ENCODE measurements at places on chromosomes 11 and 22.

GRCh38 chr11:87281496-87281895 lies 243.8 kb downstream of the TMEM135 start:
- DNase-seq = peak; percentile 34

DNA sequence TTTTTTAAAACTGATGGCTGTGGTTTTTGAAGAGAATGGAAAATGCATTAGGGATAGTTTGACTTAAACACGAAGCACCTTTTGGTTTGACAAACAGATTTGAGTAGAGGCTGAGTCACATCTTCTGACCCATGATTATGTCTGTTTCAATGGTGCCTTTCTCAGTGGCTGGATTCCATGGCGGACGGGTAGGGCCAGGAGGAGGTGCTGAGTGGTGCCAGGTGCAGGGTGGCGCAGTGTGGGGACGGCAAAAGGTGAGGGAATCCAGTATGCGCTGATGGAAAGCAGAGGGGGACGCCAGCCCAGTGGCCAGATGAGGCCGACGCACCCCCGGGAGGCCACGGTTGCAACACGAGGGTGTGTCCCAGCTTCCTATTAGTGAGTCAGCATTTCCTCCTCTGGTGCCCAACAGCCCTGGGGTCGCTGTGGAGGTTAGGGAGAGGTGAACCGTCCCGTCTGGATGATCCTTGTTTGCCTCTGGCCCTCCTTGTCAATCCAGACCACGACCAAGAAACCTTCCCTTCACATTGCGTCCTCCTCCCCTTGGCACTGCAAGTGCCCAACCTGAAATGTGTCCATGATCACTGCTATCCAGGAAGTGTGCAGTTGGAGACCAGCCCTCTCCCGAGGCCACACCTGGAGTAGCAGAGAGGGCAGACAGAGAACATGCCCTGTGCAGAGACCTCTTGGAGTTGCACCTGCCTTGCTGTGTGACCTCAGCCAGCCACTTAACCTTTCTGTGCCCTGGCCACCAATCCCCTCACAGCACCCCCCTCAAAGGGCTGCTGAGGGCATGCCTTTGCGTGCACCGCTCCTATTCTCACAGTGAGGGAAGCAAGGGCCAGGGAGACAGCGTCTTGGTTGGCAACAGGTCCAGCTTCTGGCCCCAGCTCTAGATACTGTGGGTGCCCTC lies 32.5 kb upstream of the ATXN10 start:
- peak; percentile 54 for DNase-seq

GRCh38 chr11:73478737-73479347 lies 102.6 kb downstream of the RELT start:
- DNase-seq = peak; percentile 43

GRCh38 chr22:37156686-37157435 lies 7.1 kb upstream of the IL2RB start:
- no peak for DNase-seq

DNA sequence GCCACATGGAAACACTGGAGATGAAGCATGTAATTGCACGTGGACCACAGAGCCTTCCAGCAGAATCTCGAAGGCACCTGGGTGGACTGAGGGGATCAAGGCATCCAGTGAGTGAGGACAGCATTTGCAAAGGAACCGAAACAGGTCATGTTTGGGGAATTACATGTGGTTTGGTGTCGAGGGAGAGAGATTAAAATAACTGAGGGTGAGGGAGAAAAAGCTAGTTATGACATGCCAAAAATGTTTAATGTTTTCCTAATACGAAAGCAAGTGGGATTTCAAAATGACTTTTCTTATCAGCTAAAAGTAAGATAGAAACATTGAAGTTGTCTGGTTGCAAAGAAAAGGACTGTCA lies 157.1 kb downstream of the BLID start:
- DNase-seq = no peak

- DNase-seq = no peak
Measured at GRCh38 chr22:30275625-30276024, 9.0 kb upstream of the OSM start.

DNA sequence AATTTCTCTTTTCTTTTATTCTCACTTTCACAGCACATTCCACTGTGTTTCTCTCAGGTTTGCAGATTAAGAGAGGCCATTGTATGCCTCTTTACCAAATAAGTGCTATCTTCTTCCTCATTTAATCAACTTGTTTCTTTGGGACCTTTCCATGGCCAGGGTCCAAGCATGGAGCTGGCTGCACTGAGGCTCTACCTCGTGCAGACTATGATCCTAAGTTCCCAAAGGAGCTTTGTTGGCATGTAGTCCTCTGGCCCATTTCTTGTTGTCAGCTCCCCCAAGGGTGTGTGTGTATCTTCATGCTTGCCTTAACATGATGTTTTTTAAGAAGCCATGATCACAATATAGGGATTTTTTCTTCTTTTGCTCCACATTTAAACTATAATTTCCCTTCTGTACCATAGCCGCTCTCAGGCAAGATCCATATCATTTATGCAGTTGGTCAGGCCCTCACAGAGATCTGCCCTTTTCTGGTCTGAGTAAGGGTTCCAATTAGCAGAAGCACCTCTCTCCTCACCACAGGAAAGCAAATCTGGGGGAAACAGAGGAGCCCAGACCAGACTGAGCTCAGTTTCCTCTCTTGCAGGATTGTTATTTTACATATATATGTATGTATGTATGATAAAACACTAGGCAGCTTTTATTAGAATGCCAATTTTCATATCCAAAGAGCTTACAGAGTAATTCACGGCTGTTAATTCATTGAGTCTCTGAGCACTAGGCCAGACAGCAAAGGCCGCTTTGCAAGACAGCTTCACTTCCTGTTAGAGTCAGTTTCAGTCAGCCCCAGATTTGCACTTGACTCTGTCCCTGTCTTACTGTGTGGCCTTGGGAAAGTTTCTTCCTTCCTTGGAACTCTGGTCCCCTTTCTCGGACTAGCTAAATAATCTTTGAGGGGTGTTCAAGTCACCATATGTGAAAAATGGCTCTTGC lies 34.3 kb downstream of the CYB5R2 start:
- DNase-seq = no peak

DNA sequence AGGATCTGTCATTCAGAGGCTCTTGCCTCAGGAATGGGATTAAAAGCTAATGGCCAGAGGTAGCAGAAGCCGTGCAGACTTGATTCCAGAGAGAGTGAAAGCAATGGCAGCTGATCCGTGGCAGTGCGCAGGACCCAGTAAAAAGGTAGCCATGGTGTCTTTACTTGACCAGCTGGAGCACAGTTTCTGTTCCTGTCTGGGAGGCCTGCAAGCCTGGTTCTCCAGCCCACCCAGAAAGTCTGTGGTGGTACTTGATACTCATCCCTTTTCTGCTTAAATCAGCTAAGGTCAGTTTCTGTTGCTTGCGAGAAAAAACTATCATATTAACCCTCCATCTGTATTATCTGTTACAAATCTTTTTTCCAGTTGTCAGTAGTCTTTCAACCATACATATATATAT lies 86.7 kb downstream of the RPS6KA4 start:
- no peak for DNase-seq

- no peak for DNase-seq
Measured at GRCh38 chr22:28204382-28204781, 285.3 kb upstream of the PITPNB start.

- peak; percentile 1 for DNase-seq
Measured at GRCh38 chr11:106828576-106828975, 189.7 kb downstream of the GUCY1A2 start.

DNA sequence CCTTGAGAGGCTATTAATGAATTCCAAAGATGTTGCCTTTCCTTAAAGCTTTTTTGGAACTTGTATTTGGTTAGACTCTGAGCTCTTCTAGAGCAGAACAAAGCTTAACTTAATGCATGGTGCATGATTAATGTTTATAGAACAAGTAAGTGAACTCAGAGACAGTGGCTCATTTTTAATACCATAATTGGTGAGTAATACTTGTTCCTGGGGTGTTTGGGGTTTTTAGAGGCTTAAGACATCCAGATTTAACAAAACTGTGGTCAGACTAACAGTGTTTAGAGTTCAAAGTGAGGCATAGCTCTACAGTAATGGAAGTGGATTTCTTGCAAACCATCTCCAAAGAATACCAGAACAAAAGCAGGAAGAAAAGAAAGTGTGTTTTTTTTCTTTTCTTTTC lies 73.7 kb upstream of the CTSC start:
- peak; percentile 67 for DNase-seq

DNA sequence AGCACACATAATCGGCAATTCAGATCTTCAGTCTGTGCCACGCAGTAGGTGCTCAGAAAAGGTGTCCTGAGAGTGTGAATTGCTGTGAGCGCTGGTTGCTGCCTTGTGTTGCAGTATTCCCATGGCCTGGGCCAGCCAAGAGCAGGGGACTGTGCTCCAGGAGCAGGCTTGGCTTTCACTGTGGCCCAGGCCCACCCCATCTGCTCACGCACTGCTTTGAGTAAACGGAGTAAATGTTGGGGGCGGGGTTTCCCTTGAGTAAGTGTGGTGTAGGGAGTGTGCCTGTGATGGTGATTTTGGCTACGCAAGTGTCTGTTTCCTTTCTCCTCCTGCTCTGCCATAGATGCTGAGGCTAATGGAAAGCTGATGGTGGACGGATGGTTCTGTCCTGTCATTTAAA lies 2.3 kb downstream of the CTTN start:
- no peak for DNase-seq

DNA sequence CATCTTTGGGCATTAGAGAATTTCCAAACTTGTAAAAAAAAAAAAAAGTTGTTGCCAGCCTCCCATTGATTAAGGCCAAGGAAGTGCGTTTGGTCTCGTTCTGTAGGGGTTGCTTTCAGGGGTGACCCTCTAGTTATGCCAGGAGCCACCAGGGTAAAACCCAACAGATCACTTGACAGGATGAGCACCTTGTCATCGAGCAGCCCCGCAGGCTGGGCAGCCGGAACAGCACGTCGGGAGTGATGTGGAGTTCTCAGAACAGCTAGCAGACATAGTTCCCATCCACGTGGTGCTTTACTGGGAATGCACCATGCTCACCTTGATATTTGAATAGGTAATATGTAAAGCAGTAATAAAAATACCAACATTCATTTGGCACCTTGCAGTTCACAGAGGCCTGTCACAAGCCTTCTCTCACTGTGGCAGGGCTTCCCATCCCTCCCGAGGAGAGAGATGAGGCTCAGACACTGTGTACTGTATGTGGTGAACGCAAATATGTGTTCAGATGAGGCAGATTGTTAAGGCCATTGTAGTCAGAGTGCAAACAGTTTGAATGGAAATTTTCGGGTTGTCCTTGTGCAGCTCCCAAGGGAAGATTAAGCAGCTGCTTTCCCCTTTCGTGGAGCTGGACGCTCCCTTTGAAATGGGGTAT lies 70.9 kb upstream of the SORL1-AS1 start:
- DNase-seq = no peak

DNA sequence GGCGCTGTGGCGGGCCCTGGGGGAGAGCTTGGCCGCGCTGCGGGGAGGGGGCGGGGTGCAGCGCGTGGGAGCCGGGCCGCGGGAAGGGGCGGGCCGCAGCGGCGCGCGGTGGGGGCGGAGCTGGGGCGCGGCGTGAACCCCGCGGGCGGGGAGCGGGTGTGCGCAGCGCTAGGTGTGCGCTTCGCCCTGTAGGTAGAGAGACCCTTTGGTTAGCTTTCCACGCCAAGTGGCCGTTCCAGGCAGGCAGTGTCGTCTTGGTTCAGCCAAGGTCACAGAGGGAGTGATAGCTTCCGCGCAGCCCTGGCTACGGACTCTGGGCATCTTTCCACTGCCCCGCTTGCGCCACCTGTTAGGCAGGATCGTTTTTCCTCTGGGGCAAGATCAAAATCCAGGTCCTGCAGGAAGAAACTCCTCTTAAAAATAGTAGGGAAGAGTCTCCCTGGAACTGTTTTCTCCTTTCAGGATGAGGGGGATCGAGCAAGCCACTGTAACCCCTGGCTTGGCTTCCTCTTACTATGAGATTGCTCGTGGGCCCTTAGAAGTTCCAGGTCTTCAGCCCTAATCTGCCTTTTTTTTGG lies 434 bp downstream of the BANF1 start:
- no peak for DNase-seq

DNA sequence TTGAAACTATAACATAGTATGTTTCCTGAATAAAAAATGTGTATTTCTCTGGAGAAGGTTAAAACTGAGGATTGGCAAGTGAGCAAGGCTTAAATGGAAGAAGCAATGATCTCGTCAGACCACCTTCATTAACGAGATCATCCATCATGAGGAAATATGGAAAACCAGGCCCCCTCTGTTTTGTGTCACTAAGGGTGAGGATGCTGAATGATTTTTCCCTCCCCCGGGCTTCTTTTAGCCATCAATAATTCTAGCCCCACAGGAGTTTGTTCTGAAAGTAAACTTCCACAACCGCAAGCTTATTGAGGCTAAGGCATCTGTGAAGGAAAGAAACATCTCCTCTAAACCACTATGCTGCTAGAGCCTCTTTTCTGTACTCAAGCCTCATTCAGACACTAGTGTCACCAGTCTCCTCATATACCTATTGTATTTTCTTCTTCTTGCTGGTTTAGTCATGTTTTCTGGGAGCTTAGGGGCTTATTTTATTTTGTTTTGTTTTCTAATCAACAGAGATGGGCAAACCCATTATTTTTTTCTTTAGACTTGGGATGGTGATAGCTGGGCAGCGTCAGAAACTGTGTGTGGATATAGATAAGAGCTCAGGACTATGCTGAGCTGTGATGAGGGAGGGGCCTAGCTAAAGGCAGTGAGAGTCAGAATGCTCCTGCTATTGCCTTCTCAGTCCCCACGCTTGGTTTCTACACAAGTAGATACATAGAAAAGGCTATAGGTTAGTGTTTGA lies 5.8 kb upstream of the HBE1 start:
- DNase-seq = no peak

DNA sequence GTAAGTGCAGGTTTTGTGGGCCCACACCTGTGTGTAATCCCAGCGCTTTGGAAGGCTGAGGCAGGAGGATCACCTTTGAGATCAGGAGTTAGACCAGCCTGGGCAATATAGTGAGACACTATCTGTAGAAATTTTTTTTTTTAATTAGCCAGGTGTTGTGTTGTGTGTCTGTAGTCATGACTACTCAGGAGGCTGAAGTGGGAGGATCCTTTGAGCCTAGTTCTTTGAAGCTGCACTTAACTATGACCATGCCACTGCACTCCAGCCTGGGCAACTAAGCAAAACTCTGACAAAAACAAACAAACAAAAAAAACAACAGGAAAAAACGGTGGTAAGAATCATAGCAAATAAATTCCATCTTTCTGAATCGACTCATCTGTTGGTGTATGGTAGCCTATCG lies 268.6 kb upstream of the PDGFD start:
- DNase-seq = no peak

GRCh38 chr11:111059726-111060125 lies 185.8 kb upstream of the POU2AF2 start:
- DNase-seq = peak; percentile 66

- DNase-seq = no peak
Measured at GRCh38 chr11:47495856-47496217, 46.9 kb upstream of the RAPSN start.

DNA sequence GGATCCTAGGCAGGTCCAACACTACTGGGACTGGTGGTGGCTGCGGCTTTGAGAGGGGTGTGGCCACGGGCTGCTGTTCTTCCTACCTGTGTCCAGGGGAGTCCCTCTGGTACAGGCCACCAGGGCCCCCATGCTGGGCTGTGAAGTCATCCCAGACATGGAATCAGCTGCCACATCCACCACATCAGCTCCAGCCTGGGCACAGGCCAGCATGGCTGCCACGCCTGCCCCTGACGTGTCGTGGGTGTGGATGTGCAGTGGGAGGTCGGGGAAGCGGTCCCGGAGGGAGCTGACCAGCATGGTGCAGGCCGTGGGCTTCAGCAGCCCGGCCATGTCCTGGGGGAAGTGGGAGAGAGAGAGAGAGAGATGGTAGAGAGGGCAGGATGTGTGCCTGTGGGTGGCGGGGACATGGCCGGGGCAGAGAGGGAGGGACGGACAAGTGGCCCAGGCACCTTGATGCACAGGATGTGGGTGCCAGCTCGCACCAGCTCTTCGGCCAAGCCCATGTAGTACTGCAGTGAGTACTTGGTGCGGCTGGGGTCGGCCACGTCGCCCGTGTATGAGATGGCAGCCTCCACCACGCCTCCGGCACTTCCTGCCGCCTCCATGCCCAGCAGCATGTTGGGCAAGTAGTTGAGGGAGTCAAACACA lies 6.2 kb upstream of the LRFN4 start:
- DNase-seq = no peak

All from EL (cell line).